Neural progenitor cell (in vitro differentiated cells): ENCODE measurements at places on chromosomes 3 and 15.

GRCh38 chr15:79090487-79091203 lies at the start of gene RASGRF1:
RASGRF1 (minus strand) TSS chr15:79090780; CDS start chr15:79090498, 282 bp downstream.
- peak; percentile 74 for DNase-seq

- no peak for DNase-seq
These were observed 6.6 kb upstream of the MUSTN1 start for GRCh38 chr3:52841211-52841980.

GRCh38 chr3:60650171-60650570 lies 601.1 kb downstream of the FHIT start:
- DNase-seq, result no peak

- no peak for DNase-seq
These were observed 30.2 kb downstream of the EIF4E3 start for GRCh38 chr3:71695000-71695482.

DNA sequence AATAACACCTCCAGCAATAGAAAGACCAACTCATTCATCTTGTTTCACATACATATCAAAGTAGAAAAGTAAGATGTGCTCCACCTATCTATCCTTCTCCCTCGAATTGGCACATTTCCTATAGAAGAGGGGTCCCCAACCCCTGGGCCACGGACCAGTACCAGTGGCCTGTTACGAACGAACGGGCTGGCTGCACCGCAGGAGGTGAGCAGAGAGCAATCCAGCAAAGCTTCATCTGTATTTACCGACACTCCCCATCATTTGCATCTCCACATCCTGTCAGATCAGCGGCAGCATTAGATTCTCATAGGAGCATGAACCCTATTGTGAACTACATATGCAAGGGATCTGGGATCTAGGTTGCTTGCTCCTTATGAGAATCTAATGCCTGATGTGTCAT lies 95.0 kb upstream of the CGNL1 start:
- DNase-seq, result no peak

DNA sequence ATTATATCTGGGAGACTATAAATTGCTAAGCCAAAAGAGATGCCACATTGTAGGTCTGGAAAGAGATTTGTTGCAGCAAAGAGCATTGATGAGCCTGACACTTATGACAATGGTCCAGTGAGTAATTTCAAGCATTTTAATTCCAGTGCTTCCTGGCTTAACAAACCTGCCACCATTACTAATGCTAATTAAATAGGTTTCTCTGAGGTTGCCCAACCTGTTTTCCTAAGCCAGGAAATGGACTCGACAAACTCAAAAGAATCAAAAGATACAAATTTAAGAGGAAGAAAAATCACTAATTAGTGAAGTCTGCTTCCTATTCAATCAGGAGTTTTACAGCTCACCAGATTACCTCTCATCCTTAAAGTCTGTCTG lies 36.7 kb upstream of the CTDSPL start:
- DNase-seq, result no peak

DNA sequence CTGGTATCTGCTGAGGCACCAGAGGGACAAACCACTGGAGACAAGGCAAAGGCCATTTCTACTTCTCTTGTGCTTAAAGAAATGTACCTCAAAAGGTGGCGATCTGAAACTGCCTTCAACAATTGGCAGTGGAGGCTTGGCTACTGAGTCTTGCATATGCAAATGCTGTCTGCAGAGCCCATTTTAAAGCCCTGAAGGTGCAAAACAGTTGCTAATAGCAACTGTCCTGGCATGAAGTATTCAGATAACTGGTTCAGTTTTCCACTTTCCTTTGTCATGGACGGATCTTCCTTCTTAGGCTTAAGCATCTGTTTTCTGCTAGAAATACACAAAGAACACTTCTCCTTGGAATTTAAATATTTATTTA lies 71.4 kb upstream of the PSMD6 start:
- DNase-seq, result no peak

GRCh38 chr15:58472821-58473581 lies 41.2 kb downstream of the LIPC start:
- no peak for DNase-seq

- no peak for DNase-seq
These were observed 819.0 kb upstream of the GRM7 start for GRCh38 chr3:6041894-6042293.
